ENCODE measurements at places on chromosomes 7 and 10.

DNA sequence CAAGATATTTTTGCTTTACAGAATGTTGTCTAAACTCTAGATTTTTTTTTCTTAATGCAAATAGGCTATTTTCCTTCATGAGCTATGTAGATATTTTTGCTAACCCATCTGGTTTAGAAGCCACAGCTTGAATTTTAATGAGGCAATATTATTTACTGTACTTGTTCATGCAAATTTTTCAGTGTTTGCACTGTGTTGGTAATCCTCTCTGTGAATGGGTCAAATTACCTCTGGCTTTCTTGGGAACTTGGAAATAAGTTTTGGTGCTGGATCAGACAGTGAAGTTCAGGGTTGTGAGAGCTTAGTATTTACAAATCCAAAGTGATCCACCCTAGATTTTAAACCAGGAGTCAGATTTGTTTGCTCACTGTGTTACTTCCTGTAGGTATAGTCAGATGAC is 686.9 kb downstream of the NXPH1 start:
- no peak for DNase-seq

GRCh38 chr10:29539412-29539811 is 95.4 kb downstream of the SVIL start:
- no peak for DNase-seq

DNA sequence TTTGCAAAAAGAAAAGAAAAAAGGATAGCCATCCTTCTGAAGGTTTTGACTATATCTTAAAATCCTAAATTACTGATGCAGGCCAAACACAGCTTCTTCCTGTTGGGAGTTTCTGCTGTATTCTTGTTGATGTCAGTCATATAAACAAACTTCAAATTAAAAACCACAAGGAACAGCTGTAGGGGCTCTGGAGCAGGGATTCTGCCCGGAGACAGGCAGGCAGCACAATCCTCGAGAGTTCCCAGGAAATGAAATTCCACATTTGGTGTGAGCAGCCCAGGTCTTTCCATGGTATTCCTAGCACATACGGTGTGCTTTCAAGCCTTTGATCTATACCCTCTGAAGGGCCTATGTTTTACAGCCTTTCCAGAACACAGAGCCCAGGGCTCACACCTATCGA is 43.2 kb downstream of the INSYN2A start:
- DNase-seq, result no peak

DNA sequence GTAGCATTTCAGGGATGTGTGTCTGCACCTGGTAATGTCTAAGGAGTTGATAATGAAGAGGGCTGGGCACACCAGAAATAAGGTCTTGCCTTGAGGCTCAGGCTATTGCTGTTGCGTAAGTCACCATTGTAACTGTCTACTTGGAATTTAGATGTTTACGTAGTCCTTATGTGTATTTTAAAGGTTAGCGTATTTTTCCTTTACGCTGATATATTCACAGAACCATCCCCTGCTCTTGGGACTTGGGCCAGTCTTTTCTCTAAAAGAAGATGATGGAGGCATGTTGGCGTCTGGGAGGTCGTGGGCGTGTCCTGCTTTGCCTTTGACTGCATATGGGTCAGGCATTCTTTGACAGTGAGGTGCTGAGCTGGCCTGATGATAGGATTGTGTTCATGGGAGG is 14.7 kb downstream of the WDR37 start:
- no peak for DNase-seq

GRCh38 chr7:90274161-90274560 is 29.2 kb downstream of the CFAP69 start:
- no peak for DNase-seq

GRCh38 chr10:86186633-86187032 is 180.0 kb downstream of the GRID1 start:
- no peak for DNase-seq

GRCh38 chr10:19817231-19817933 is 1.1 kb downstream of the PLXDC2 start:
- no peak for DNase-seq

DNA sequence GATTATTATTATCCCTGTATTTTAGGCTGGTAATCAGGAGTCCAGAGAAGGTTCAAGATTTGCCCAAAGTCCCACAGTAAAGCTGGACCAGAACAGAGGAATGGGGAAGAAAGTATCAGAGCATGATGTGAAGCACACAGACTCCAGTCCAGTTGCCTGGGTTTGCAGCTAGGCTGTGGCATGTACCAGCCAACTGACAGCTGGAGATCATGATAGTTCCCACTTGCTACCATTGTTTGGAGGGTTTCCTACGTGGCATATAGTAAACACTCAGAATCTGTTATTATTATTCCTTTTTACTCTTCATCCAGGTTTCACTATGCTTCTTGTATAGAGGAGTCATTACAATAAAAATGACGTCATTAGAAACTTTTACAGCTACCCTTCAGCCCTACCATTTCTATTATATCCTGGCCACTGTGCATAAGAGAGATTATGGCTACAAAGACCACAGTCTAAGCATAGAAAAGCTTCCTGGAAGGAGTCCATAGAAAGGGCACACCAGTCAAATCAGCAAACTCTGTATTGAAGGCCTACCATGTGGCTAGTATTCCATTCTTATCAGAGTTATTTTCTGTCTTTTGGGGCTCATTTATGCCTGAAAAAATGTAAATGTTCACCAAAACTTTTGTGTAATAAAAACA is 66.6 kb downstream of the MTPN start:
- no peak for DNase-seq

DNA sequence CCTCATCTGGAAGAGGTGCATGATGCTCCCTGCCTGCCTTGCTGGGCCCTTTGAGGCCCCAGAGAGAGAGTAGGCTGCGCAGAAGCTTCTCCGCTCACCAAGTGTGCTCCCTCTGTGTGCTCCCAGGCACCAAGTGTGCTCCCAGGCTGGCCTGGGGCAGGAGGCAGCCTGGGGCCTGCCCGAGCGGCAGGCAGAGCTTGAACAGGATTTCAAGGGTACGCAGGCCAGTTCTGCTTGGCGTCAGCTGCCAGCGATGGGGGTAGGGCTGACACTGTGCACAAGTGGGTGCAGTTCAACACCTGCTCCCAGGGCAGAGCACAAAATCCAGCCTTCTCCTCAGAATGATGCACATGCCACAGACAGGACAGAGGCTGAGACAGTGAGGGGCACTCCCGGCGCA is 119.7 kb downstream of the FAM53B start:
- no peak for DNase-seq

GRCh38 chr10:61899997-61900828 is 1.3 kb upstream of the ARID5B start:
- peak; percentile 73 for DNase-seq

Measured in left lung (tissue), 14 donors.